Activated CD4-positive, alpha-beta memory T cell treated with anti-CD3 and anti-CD28 coated beads, Interleukin-2, amount 10 ng/mL, durations not matched to agents 7 days and 5 days (primary cell): ENCODE measurements at places on chromosomes 4 and X. TPM values are rescaled to one million over a fixed set of nuclear protein-coding genes. Genes with fewer than 3 reads are reported as not detected.
A peak's percentile ranks its signal among the peaks of the same experiment; 100 is the strongest.

Gene BEX1
- not detected for total RNA-seq

Gene OTUD6A
- total RNA-seq: not detected

Gene RXFP1
- not detected for total RNA-seq

Gene SMIM43
- total RNA-seq: not detected

Gene CXorf51A
- not detected for total RNA-seq

Gene WAS
- total RNA-seq: 156 TPM

Gene EXOC1L
- total RNA-seq: not detected

DNA sequence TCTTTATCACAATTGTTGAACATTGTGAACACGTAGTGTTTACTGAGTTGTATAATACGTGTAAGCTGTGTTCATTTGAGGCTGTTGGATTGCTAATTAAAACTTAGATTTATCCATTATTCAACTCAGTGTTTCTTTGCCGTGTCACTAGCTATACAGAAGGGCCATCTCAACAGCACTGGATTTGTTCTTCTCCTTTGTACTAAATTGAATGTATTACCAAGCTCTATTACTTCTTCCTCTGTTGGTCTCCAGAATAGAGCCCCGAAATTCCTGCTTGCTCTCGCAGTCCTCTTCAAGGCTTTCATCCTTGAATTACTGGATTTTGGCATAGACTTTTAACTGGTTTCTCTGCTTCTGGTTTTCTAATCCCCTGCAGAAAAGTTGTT, 182.8 kb downstream of the BMPR1B start:
- H3K27me3 ChIP-seq: peaks cover 2% of the 10 kb centered on the region
- no peaks in the 10 kb centered on the region for H3K4me1 ChIP-seq
- H3K27ac ChIP-seq: no peak overlapping the region
- H3K4me3 ChIP-seq: no peak overlapping the region
- no peak for DNase-seq

DNA sequence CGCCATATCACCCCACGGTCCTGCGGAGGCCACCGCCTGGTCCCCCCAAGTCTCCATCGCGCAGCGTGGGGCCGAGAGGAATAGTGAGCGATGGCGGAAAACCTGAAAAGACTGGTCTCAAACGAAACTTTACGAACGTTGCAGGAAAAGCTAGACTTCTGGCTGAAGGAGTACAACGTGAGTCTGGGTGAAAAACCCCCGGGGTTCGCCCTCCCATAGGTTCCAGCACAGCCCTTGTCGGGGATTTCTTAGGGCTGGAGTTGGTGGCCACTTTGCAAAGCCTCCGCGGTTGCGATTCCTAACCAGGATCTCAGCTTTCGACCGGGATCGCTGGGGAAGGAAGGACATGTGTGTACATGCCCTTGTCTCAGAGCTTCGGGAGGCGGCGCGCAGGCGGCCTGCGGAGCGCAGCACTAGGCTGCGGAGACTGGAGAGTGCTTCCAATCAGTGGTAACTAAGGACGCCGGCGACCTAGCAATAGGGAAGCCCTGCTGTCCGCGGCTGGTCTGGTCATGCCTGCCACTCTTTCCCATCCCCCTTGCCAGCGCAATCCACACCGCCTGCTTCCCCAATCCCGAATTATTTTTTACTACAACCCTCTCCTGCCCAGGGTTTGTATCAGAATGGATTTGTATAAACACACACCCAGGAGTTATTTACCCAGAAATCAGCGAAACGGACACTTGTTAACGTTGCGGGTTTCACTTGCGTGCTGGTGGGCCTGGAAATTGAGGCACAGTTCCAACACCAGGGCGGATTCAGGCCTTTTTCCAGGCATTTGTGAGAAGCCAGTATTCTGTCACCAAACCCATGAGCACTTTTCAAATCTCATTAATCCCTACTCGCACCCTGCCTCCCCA, 741 bp downstream of the SPATA18 start:
- peak; percentile 16 for DNase-seq
- no peak overlapping the region for H3K27ac ChIP-seq
- H3K36me3 ChIP-seq: no peaks in the 10 kb centered on the region
- peak overlapping the region; percentile 59 for H3K4me3 ChIP-seq

DNA sequence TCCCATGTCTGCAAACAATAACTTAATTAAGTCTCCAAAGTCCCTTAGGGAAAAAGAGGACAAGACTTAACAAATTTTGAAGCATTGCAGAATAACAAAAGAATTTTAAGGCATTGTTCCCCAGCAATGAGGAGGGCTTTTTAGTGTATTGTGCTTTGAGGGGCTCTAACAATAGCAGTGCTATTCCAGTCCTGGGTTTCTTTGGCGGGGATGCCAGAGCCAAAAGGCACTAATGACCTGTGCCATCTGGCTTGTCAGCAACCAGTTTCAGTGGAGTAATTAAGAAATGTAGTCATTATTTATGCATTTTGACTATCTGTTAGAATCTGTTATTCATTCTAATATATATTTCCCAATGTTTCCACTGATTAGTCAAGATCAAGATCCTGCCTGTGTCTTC, 575.4 kb downstream of the SPRY1 start:
- no peaks in the 10 kb centered on the region for H3K4me1 ChIP-seq
- no peak overlapping the region for H3K27ac ChIP-seq
- no peaks in the 10 kb centered on the region for H3K27me3 ChIP-seq
- H3K4me3 ChIP-seq: no peak overlapping the region
- DNase-seq: no peak
- no peaks in the 10 kb centered on the region for H3K36me3 ChIP-seq

- H3K27me3 ChIP-seq: no peaks in the 10 kb centered on the region
- H3K27ac ChIP-seq: no peak overlapping the region
- no peaks in the 10 kb centered on the region for H3K4me1 ChIP-seq
- H3K36me3 ChIP-seq: no peaks in the 10 kb centered on the region
- DNase-seq: no peak
Measured at GRCh38 chr4:41281038-41281634, 24.4 kb downstream of the UCHL1 start.

- H3K4me1 ChIP-seq: no peaks in the 10 kb centered on the region
- H3K27ac ChIP-seq: no peak overlapping the region
- no peaks in the 10 kb centered on the region for H3K36me3 ChIP-seq
Measured at GRCh38 chr4:21884615-21885014, 64.0 kb downstream of the KCNIP4 start.

- H3K4me1 ChIP-seq: peaks cover 4% of the 10 kb centered on the region
- no peak overlapping the region for H3K4me3 ChIP-seq
- peaks cover 13% of the 10 kb centered on the region for H3K27me3 ChIP-seq
Measured at GRCh38 chr4:16269240-16269639, 43.0 kb upstream of the TAPT1 start.

DNA sequence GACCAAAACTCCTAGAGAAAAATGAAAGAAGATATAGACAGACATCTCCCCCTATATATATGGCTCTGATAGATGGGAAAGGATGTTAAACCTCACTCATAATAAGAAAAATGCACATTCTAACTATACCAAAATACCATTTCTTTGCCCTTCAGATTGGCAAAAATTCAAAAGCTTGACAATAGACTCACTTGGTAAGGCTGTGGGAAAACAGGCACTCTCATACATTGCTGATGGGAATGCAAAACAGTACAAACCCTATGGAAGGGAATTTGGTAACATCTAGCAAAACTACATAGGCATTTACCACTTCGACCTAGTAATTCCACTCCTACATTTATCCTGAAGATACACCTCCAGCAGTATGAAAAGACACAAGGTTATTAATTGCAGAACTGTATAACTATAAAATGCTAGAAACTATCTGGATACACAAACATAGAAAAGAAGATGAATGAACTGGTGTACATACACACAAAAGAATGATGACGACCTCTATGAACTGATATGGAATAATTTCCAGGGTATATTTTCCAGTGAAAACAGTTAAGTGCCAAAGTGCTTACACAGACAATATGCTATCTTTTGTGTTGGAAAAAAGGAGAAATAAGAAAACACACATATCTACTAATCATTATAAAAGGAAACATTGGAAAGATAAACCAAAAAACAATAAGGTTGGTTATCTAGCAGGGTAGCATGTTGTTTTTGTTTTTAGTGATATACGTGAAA, 48.5 kb downstream of the WDFY3 start:
- H3K4me3 ChIP-seq: no peak overlapping the region
- no peaks in the 10 kb centered on the region for H3K36me3 ChIP-seq
- no peaks in the 10 kb centered on the region for H3K27me3 ChIP-seq
- no peak overlapping the region for H3K27ac ChIP-seq

- H3K27me3 ChIP-seq: no peaks in the 10 kb centered on the region
- H3K4me3 ChIP-seq: no peak overlapping the region
- H3K4me1 ChIP-seq: peaks cover 9% of the 10 kb centered on the region
Measured at GRCh38 chr4:99915449-99915848, 21.2 kb upstream of the LAMTOR3 start.

GRCh38 chr4:11732155-11732554, 303.5 kb upstream of the HS3ST1 start:
- H3K27ac ChIP-seq: no peak overlapping the region
- no peaks in the 10 kb centered on the region for H3K4me1 ChIP-seq
- DNase-seq: no peak
- H3K36me3 ChIP-seq: no peaks in the 10 kb centered on the region
- H3K27me3 ChIP-seq: no peaks in the 10 kb centered on the region
- no peak overlapping the region for H3K4me3 ChIP-seq

DNA sequence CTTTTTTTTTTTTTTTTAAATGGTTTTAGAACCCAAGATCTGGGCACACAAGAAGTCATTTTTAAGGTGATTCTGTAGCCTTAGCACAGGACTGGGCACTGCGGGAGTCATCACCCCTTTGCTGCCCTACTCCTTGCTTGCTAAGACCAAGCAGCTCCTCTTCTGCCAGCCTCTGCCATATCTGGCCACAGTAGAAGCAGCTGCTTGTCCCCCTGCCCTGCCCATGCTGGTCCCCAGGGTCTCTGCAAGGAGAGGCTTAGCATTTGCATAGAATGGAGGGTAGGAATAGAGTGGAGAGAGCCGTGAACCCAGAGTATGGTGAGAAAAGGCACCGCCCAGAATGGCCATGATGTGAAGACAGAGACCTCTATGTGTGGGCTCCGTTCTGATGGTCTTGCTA, 109.3 kb downstream of the ADRA2C start:
- peaks cover 51% of the 10 kb centered on the region for H3K27me3 ChIP-seq
- peaks cover 8% of the 10 kb centered on the region for H3K36me3 ChIP-seq
- no peak overlapping the region for H3K27ac ChIP-seq
- no peak for DNase-seq

- DNase-seq: no peak
- no peak overlapping the region for H3K27ac ChIP-seq
- peaks cover 6% of the 10 kb centered on the region for H3K4me1 ChIP-seq
- no peaks in the 10 kb centered on the region for H3K27me3 ChIP-seq
- H3K4me3 ChIP-seq: no peak overlapping the region
- H3K36me3 ChIP-seq: peaks cover 44% of the 10 kb centered on the region
Measured at GRCh38 chr4:94225449-94225848, 17.8 kb downstream of the SMARCAD1 start.

DNA sequence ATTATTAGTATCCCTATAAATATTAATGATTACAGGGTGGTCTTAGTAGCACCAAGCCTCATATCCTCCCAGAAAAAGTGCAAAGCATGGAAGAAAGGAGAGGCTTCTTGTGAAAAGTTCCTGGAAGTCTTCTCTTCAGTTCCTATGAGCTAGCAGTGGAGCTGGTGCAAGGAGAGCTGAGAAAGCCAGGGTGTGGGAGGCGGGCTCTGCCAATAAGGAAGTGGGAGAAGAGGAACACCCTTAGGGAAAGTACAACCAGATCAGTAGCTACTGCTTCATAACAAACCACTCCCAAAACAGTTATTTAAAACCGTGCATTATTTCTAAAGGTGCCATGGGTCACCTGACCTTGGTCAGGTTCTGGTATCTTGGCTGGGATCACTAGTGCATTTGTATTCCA, 72.4 kb downstream of the MAP9 start:
- H3K4me1 ChIP-seq: no peaks in the 10 kb centered on the region
- H3K4me3 ChIP-seq: no peak overlapping the region
- H3K27ac ChIP-seq: no peak overlapping the region
- H3K27me3 ChIP-seq: no peaks in the 10 kb centered on the region
- no peak for DNase-seq

DNA sequence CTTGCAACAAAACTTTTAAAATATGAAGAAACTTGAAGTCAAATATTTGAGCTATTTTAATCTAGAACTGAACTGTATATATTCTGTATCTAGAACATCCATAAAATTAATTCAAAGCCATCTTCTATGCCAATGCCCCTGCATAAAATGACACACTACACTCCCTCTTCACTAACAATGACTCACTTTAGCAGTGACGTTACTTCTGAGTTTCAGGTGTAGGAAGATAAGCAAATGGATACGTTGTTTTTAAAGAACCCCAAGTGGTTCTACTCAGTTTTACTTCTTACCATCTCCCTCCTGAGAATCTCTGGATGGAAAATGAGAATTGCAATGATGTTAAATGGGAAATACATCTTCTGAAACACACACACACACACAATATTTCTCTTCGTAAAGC, 45.2 kb downstream of the CXXC4 start:
- no peak for DNase-seq
- no peak overlapping the region for H3K4me3 ChIP-seq
- no peaks in the 10 kb centered on the region for H3K36me3 ChIP-seq
- H3K4me1 ChIP-seq: no peaks in the 10 kb centered on the region
- no peaks in the 10 kb centered on the region for H3K27me3 ChIP-seq
